ENCODE measurements at places on chromosomes 2 and 18. TPM values are rescaled to one million over a fixed set of nuclear protein-coding genes. Genes with fewer than 3 reads are reported as not detected.
A peak's percentile ranks its signal among the peaks of the same experiment; 100 is the strongest.

DNA sequence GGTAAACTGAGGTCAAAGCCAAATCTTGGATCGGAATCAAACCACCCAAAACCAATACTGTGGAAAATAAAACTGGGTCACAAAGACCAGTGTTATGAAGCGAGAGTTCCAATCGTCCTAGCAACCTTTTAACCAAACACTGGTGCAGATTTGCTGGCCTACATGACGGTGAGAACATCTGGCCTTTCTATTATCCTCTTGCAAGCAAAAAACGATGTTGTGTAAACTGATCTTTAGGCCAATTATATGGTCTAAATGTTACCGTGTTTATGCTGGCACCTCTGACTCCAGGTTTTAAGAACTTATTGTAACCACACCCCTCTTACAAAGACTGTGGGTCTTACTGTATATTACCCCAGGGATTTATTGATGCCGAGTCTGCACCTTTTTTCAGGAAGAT lies 145.9 kb downstream of the GFPT1 start:
- H3K27me3 ChIP-seq = no peaks in the 10 kb centered on the region
- no peak overlapping the region for H3K27ac ChIP-seq
- DNase-seq = no peak
- no peaks in the 10 kb centered on the region for H3K36me3 ChIP-seq

- H3K4me1 ChIP-seq = no peaks in the 10 kb centered on the region
- no peaks in the 10 kb centered on the region for H3K36me3 ChIP-seq
- H3K4me3 ChIP-seq = no peak overlapping the region
- no peak overlapping the region for H3K27ac ChIP-seq
- no peaks in the 10 kb centered on the region for H3K27me3 ChIP-seq
These were observed 198.9 kb downstream of the NYAP2 start for GRCh38 chr2:225598426-225598825.

GRCh38 chr18:21115519-21116411 lies 4.2 kb upstream of the ROCK1 start:
- no peaks in the 10 kb centered on the region for H3K36me3 ChIP-seq
- H3K4me3 ChIP-seq = no peak overlapping the region
- peaks cover 38% of the 10 kb centered on the region for H3K4me1 ChIP-seq
- peak overlapping the region; percentile 51 for H3K27ac ChIP-seq

DNA sequence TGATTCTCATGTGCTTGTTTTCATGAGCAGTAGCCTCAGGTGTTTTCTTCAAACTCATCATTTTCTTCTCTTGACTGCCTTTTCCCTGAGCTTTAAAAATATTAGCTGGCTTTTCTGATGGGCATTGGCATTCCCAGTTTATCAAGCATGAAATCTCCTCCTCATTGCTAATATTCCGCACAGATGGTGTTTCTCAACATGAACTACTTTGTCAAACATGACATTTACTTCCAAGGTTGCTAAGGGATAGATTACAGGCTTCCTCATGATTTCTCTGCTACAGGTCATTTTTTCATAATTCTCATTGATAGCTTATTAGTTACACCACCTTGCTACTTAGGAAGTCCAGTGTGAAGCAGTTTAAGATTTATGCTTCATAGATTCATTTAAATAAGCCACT lies 1116.9 kb upstream of the CNTNAP5 start:
- no peak overlapping the region for H3K4me3 ChIP-seq
- H3K27ac ChIP-seq = no peak overlapping the region
- no peak for DNase-seq
- H3K36me3 ChIP-seq = no peaks in the 10 kb centered on the region

DNA sequence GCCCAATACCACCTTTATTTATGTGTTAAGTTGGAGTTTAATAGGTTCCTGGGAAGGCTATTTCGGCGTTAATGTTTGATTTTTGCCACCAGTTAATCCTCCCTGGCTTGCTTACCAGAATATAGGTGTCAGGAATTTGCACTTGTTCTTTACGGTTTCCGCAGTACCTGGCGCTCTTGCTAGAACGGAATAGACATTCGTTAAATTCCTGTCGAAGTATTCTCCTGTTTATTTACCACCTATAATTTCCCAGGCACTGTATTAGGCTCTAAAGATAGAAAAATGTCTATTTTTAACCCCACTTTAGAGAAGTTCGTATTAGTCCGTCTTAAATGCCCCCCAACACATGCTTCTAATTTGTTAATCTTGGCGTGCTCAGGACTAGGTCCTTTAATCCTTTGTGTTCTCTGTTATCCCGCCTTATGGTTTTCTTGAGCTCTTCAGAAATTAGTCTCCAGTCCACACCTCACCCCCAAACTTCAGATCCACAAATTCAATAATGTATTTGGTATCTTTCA lies 575 bp downstream of the CCDC150 start:
- peak overlapping the region; percentile 49 for H3K4me3 ChIP-seq
- H3K27me3 ChIP-seq = no peaks in the 10 kb centered on the region
- DNase-seq = no peak
- no peaks in the 10 kb centered on the region for H3K4me1 ChIP-seq

EPAS1 gene
- 451 TPM for total RNA-seq

Measured in tibial nerve (tissue), 4 donors.